BJ (cell line): ENCODE measurements at places on chromosomes 16 and 17. TPM values are rescaled to one million over a fixed set of nuclear protein-coding genes. Genes with fewer than 3 reads are reported as not detected.

The ZDHHC1 gene
- 3.5 and 7.4 TPM in 2 replicates for polyA plus RNA-seq

The TMEM238L gene
- not detected in 2 replicates for polyA plus RNA-seq

DNA sequence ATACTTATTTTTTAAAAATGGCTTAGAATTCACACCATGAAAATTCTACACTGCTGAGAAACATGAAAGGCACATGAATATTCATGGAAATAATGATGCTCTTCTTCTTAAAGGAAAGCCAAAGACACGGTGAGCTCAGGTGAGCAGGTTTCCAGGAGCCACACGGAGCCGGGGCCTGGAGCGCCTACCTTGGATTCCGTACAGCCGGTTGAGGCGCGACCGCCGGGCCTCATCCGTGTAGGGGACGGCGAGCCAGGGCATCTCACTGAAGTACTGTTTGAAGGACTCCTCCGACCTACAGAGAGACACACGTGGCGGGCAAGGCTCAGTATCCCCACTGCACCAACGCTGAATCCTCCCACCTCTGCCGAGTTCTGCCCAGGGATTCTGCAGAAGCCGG, 37.1 kb downstream of the MRM3 start:
- no peak for DNase-seq

GRCh38 chr16:8173111-8173644, 417.1 kb downstream of the TMEM114 start:
- DNase-seq, result no peak

DNA sequence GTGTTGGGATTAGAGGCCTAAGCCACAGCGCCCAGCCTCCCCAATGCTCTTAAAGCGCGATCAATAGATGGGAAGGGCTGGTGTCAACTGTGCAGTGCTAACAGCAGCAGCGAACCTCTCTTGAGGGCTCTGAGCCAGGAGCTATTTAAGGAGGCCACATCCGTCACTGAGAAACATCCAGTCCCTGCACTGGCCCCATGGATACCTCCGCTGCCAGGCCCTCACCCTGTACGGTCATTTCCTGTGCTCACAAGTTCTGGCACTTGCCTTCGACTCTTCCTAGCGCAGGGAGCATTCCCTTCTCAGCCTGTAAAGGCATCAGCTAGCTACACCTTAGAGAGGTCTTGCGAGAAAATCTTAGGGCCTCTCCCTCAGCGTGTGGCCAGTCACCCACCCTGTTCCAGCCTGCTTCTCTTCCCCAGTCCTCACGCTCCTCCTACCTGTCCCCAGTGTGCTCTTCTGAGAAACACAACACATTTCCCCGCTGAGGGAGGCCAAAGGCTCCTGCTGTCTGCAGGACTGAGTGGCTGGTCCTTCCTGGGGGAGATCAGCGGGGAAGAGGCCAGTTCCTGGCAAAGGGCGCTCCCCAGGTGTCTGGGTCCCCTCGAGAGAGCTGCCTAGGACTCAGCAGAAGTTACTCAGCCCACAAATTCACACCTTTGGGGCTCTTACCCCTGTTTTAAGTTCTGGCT, 28.6 kb downstream of the GTF3C1 start:
- no peak for DNase-seq

- no peak for DNase-seq
Observed at GRCh38 chr17:44212507-44213402, 6.7 kb downstream of the UBTF start.
